ENCODE measurements at places on chromosomes 6 and 20. TPM values are rescaled to one million over a fixed set of nuclear protein-coding genes. Genes with fewer than 3 reads are reported as not detected.

Gene DUSP15
- total RNA-seq = 5.6 TPM

Gene RIPOR3
- 8.4 TPM for total RNA-seq

Gene MACROD2
- total RNA-seq = 4.2 TPM

Gene CLVS2
- not detected for total RNA-seq

Gene CST11
- total RNA-seq = not detected

Gene GATA5
- 0.27 TPM for total RNA-seq

Gene SLC17A3
- not detected for total RNA-seq

Gene PAQR8
- 4.1 TPM for total RNA-seq

Gene HTR1E
- not detected for total RNA-seq

Gene LKAAEAR1
- total RNA-seq = not detected

Gene MOCS1
- 29.1 TPM for total RNA-seq

Gene GPX5
- total RNA-seq = not detected

Gene VGLL2
- not detected for total RNA-seq

Gene GNMT
- total RNA-seq = not detected

Gene TP53TG5
- total RNA-seq = not detected

Gene HLA-DQA1
- total RNA-seq = 4.5 TPM

Gene CTCFL
- not detected for total RNA-seq

Gene TCF15
- total RNA-seq = not detected

Gene PDYN
- not detected for total RNA-seq

Gene CDH26
- 2.5 TPM for total RNA-seq

Gene RIPPLY2
- not detected for total RNA-seq

Gene KIAA0408
- total RNA-seq = 4.7 TPM

Gene BPIFA1
- total RNA-seq = not detected

Gene TNFRSF21
- total RNA-seq = 15.3 TPM

Gene MAP1LC3A
- 79.6 TPM for total RNA-seq

Gene SYTL3
- 7.1 TPM for total RNA-seq

Gene TRIM40
- total RNA-seq = not detected

Gene PDE10A
- 20.8 TPM for total RNA-seq

Gene TCFL5
- 3.8 TPM for total RNA-seq

Gene COL9A3
- total RNA-seq = 0.54 TPM

Gene C20orf204
- total RNA-seq = 3.2 TPM
